Brain (organoid and tissue), 16 donors: ENCODE measurements at places on chromosomes 7 and 10. TPM values are rescaled to one million over a fixed set of nuclear protein-coding genes. Genes with fewer than 3 reads are reported as not detected.

Gene GRID2IP
- polyA plus RNA-seq: 0.25 TPM

Gene MEIG1
- 0.88 TPM for polyA plus RNA-seq

DNA sequence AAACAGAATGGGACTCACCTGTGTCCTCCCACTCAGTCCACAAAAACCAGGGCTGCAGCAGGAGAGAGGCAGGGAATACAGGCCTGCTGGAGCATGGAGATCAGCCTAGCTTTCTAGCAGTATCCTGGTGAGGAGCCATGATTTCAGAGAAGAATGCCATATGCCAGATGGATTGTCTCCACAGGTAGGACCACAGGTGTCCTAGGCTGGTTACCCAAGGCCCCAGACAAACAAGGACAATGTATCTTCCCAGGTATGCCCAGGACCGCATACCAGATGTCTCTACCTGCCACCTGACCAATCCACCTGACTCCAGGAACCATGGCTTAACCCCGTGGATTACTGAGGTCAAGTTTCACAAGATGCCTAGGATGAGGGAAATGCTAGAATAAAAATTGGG is 295.4 kb upstream of the NPSR1 start:
- DNase-seq: no peak

- no peak for DNase-seq
Measured at GRCh38 chr7:46168671-46169383, 247.8 kb upstream of the IGFBP3 start.
